Activated CD4-positive, alpha-beta T cell treated with anti-CD3 and anti-CD28 coated beads, Interleukin-2, Interleukin-6, amounts not matched to agents 100 ng/mL and 50 ng/mL, durations not matched to agents 16 hours and 8 hours (primary cell): ENCODE measurements at places on chromosomes 1 and 21.

DNA sequence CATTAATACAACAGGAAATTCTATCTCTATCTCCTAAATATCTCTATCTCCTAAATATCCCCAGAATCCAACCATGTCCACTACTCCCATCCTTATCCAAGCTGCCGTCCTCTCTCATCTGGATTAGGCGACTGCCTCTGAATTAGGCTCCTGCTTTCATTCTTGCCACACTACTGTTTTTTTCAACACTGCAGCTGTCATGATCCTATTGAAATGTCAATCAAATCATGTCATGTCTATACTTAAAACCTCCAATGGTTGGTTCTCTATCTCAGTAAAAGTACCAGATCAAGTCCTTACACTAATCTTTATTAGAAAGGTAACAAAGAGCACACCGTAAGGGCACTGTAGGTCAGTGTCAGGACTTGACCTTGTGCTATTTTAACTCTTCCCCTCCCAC, 82.0 kb upstream of the NFIA start:
- no peak for DNase-seq

GRCh38 chr21:41008974-41009373, 159.0 kb upstream of the BACE2 start:
- no peak for DNase-seq

DNA sequence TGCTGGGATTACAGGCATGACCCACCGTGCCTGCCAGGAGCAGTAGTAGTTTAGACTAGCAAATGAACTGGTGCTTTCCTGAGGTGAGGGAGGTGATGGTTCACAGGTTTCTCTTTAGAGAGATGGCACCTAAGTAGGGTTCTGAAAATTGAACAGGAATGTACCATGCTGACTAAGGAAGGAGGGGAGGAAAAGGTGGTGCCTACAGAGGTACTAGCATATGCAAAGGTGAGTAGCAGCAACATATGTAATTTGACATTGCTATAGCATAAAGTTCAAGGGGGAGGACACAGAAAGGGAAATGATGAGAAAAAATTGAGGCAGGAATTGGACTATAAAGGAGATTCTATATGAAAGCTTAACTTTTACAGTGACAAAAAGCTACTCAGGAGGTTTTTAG, 65.9 kb upstream of the RBM34 start:
- no peak for DNase-seq

DNA sequence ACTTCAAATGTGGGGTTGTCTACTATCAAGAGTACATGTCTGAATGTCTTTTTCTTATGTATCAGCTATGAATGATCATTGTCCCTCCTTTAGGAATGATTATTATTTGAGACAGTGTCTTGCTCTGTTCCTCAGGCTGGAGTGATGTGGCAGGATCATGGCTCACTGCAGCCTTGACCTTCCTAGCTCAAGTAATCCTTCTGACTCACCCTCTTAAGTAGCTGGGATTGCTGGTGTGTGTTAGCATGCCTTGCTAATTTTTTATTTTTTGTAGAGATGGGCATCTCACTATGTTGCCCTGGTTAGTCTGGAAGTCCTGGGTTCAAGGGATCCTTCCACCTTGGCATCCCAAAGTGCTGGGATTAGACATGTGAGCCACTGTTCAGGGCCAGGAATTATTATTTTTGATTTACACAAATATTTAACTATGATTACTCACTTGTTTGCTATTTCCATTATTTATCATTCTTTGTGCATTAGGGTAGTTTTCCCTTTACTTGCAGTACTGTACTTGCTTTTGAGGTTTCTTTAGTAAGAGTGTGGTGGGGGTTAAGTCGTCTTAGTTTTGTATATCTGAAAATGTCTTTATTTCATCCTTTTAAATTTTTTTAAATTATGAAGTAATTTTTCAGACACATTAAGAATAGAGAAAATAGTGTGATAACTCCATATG, 12.8 kb downstream of the S100A7 start:
- no peak for DNase-seq

- no peak for DNase-seq
Measured at GRCh38 chr1:242435200-242435599, 89.3 kb downstream of the PLD5 start.

GRCh38 chr1:225772323-225772768, 5.3 kb upstream of the SRP9 start:
- peak; percentile 43 for DNase-seq

- DNase-seq = peak; percentile 43
Measured at GRCh38 chr1:199684686-199685273, 342.7 kb upstream of the NR5A2 start.

DNA sequence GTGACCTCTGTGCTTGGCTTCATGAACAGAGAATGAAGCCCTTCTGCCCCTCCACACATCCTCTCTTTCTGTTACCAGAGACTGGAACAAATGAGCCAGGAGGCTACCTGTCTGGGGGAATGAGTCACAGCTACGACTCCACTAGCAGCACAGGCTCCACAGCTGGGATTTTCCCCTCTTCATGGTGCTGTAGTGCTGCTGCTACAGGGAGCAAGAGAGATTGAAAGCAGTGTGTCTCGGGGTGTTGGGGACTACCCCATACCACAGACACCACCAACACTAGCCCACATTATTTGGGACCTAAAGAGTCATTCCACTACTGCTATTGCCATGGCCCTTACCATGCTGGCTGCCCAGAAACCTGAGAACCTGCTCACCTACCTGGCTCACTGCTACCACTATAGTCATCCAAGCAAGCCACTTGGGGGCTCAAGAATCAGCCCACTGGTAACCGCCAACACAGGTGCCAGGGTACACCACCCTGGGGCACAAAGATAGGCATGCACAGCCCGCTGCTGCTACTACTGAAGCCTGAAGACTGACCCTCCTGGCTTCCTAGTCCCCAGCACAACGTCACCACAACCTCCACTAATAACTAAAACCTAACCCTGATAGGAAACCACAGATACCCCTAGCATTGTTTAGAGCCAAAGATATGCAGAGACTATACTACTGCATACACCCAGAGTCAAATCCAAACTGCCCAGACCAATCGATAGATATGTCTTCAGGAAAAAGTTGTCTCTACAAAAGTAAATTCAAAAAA, 17.7 kb downstream of the CD1E start:
- peak; percentile 64 for DNase-seq

- DNase-seq = no peak
Measured at GRCh38 chr21:19999369-20000272, 998.6 kb upstream of the NCAM2 start.

DNA sequence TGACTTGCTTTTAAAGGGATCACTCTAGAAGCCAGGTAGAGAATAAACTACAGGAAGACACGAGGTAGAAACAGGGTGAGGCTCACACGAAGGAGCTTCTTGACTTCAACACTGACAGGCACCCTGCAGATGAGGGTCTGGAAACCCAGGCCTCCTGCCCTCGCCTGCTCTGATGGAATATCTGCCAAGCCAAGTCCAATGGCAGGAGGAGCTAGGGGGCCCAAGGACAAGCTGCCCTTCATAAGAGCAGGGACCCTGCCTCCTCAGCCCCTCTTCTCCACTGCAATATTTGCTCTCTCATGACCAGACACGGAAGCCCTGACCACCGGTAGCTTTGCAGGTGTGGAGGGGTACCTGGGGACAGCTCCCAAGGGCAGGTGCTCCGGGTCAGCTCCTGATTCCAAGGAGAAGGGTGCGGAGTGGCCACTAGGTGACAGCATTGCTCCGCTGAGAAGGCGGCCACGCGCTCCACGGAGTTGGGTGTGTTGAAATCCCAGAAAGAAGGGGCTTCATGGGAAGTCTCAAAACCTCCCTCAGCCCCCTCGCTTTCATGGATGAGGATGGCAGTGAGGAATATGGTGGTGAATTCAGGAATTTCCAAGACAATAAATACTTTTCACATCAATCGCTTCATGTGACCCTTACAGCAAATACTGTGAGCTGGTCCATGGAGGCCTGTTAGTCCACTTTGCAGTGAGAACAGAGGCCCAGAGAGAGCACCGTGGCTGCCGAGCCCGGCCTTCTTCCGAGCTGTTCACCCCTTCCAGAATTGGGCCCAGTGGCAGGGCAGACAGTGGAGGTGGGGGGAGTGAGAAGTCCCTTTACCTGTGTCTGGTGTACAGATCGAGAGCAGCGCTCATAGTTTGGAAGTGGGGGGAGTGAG, 33.2 kb upstream of the PAX7 start:
- DNase-seq = peak; percentile 55

- DNase-seq = peak; percentile 54
Measured at GRCh38 chr1:45012639-45013278, 705 bp downstream of the UROD start.

DNA sequence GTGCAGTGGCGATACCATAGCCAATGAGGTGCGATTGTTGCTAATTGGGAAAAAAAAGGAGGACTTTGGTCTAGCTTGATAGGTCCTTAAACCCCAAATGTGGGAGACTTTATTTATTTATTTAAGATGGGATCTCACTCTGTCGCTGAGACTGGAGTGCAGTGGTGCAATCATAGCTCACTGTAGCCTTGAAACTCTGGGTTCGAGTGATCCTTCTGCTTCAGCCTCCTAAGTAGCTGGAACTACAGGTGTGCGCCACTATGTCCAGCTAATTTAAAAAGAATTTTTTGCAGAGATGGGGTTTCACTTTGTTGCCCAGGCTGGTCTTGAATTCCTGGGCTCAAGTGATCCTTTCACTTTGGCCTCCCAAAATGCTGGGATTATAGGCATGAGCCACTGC, 24.0 kb upstream of the SRSF10 start:
- DNase-seq = no peak

DNA sequence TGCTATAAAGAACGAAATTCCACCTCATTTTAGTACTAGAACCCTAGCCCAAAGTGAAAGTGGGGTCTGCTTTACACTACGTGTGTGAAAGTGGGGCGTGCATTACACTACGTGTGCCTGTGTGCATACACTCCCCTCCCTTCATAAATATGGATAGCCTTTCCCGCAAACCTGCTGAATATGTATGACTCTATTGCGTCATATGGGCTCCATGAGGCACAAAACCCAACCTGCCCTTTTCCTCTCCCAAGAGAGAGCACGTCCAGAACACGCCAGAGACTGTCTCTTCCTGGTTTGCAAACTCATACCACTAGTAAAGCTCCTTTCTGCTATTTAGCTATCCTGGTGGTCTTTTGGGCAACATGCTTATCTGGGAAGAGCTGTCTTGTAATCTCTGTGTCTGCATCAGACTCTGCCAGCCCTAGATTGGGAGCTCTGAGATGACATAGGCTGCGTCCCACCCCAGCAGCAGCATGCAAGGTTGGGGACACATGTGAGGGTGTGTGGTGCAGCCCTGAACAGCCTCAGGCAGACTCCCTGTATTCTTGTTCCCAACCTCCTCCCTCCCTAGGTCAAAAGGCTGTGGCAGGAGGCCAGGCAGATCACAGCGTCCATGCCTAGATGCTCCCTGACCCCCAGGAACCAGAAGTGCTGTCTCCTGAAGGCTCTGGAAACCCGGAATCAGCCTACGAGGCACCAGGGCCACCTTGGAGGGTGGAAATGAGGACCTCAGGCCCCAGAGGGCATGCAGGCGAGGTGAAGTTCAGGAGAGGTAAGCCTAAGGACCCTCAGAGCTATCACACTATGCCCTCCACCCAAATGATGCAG, 12.3 kb upstream of the PADI1 start:
- DNase-seq = no peak

DNA sequence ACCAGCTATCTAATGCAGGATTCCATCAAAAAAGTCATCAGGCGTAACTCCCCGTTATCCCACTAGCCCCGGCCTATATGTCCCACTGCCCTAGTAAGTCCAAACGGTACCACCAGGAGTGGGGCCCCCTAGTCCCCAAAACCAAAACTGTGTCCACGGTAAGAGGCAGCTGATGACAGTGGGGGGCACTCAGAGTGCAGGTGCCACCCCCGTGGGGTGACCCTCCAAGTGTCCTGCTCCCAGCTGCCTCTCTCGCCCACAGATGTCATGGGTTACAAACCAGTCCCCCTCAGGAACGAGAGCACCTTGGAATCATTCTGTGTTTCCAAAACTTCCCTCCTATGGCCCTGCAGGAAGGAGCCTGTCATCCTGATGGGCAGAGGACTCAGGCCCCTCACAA, 10.9 kb upstream of the AURKAIP1 start:
- DNase-seq = no peak

- DNase-seq = no peak
Measured at GRCh38 chr1:56464294-56464693, 115.1 kb downstream of the PLPP3 start.

DNA sequence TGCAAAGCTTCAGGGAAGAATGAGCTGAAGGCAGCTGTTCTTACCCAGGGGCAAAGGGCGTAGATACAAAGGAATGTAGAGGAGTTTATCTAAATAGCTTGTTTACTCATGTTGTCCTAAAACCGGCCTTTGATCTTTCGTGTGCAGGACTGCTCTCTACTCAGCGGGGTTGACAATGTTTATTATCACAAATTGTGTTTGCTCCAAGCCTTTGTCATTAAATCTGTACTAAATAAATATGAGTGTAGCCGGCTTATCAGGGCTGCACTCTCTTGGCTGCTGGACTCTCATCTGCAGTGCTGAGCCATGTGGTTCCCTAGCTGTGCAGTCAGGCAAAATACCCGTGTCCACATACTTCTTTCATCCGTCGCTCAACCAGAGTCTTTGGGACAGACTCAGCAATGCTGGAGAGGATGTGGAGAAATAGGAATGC, 199.0 kb downstream of the LBR start:
- DNase-seq = no peak

DNA sequence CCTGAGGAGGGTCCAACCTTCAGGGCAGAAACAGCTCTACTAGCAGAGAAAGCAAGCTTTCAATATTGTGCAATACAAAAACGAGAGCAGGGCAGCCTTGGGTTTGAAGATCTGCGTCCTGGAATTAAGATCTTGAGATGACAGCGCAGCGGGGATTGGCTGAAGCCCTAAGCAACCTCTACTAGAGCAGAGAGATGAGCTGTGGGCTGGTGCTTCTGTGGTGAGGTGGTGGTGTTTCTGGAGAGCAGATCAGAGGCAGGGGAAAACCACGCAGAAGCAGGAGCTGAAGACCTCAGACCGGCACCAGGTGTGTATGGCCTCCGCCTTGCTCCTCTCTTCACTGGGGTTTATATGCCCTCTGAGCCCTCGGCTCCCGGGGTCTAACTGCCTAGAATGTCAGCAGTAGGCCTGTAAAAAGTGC, 12.5 kb downstream of the TRAF3IP3 start:
- DNase-seq = peak; percentile 95
